ENCODE measurements at places on chromosomes 11 and 22.

- DNase-seq, result no peak
Observed at GRCh38 chr11:10487002-10487647, 32.1 kb downstream of the AMPD3 start.

DNA sequence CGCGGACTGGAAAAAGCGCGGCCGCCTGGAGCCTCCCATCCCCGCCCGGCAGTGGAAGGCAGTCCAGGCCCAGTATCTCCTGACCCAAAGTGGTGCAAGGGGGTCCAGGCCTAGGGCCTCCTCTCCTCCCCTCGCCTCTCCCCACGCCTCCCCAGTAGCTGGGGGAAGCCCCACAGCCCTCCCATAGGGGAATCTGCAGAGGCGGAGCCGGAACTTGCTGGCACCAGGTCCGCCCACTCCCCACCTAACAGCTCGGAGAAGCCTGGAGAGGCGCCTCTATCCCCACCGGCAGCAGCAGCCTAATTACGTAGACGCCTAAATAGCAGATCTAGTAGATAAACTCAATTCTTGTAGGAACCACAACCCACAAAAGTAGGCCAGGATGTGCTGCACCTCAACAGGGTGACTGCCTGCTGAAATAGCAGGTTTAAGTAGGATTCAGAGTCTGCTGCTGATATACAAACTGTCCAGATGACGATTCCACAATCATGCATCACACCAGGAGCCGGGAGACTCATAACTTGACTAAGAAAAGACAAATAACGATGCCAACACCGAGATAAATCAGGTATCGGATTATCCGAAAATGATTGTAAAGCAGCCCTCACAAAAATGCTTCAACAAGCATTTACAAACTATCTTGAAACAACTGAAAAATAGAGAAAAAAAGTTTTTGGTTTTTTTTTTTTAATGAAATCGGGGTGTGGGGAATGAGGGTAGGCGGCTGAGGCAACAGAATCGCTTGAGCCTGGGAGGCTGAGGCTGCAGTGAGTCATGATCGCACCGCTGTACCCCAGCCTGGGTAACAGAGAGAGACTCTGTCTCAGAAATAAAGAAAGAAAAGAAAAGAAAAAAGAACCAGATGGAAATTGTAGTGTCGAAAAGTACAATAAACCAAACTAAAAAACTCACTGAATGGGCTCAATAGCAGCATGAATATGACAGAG, 11.4 kb upstream of the BRD1 start:
- DNase-seq, result no peak

DNA sequence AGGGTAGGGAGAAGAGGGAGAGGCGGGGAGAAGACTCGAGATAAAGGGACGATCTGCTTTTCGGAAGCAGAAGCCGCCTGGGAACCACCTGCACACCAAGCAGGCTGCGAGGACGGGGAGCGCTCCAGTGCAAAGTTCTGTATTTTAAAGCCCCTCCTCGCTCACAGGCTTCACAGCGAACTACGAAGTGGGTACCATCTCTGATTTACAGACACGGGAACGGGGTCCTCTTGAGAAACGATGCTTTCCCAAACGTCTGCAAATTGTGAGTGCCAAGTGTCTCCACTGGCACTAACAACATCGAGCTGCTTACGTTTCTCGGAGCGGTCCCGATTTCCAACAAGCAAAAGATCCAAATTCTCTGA, 700 bp upstream of the STX3 start:
- DNase-seq, result no peak

- DNase-seq, result peak; percentile 22
Observed at GRCh38 chr22:31818481-31819392, 64.9 kb downstream of the DEPDC5 start.

GRCh38 chr11:112534208-112534607, 273.5 kb upstream of the PLET1 start:
- DNase-seq, result no peak

DNA sequence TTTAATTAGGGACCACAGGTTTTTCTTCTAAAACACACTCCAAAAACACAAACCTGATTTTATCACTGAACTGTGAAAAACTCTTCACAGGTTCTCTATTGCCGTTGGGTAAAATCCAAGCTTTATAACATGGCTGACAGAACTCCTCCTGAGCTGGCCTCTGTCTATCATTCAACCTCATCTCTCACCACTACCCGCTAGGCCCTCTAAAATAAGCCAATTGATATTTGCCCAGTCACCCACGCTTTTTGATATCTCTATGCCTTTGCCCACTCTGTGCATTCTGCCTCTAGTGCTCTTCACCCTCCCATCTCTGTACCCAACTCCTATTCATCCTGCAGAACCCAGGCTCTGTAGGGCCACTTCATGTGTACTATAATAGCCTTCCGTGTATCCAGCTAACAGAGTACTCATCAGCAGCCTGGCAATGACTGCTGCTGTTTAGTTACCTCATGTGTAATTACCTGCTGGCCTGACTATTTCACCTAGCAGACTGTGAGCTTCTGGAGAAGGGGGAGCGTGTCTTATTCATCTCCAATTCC, 1.1 kb upstream of the CNGA4 start:
- no peak for DNase-seq

DNA sequence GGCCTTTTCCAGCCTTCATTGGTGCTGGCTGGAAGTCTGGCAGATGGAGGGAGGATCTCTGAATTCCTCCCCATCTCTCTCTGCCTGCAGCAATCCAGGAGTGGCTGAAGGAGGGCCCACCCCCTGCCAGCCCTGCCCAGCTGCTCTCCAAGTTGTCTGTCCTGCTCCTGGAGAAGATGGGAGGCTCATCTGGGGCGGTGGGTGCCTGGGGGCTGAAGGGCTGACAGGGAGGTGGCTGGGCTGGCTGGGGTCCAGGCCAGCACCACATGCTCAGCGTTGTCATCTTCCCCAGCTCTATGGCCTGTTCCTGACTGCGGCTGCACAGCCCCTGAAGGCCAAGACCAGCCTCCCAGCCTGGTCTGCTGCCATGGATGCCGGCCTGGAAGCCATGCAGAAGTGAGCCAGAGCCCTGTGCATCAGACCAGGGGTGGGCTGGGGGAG, 12.2 kb downstream of the TKFC start:
- no peak for DNase-seq

Data from PC-3 (cell line).